ENCODE measurements at places on chromosomes 7 and 10. TPM values are rescaled to one million over a fixed set of nuclear protein-coding genes. Genes with fewer than 3 reads are reported as not detected.

MCMBP gene
- 66.6 TPM for total RNA-seq

BAZ1B gene
- total RNA-seq = 28.2 TPM

LLCFC1 gene
- total RNA-seq = not detected

MUC3A gene
- not detected for total RNA-seq

CALY gene
- total RNA-seq = not detected

OLAH gene
- total RNA-seq = 0.55 TPM

ANXA8L1 gene
- total RNA-seq = 196 TPM

CYP2E1 gene
- not detected for total RNA-seq

NRP1 gene
- total RNA-seq = 32.4 TPM

ACSM6 gene
- not detected for total RNA-seq

ZKSCAN5 gene
- total RNA-seq = 7.0 TPM

FOXP2 gene
- not detected for total RNA-seq

SEC31B gene
- total RNA-seq = 0.61 TPM

CRPPA gene
- total RNA-seq = 0.31 TPM

LRRC61 gene
- total RNA-seq = 24.4 TPM

RPA3 gene
- total RNA-seq = 56.9 TPM

ZNF365 gene
- 1.5 TPM for total RNA-seq

GARIN1A gene
- total RNA-seq = not detected

WNT2 gene
- total RNA-seq = not detected

NODAL gene
- total RNA-seq = 0.23 TPM

ZNF394 gene
- 14.8 TPM for total RNA-seq

TACC2 gene
- 21.4 TPM for total RNA-seq

BICC1 gene
- 10.4 TPM for total RNA-seq

GRM8 gene
- not detected for total RNA-seq

LRIT1 gene
- total RNA-seq = not detected

WIPF3 gene
- total RNA-seq = 0.08 TPM

GPC2 gene
- total RNA-seq = 1.1 TPM

KCNMA1 gene
- total RNA-seq = 1.3 TPM
